NCI-H1105 treated with DMSO at 0.1 percent for 48 hours (cell line): ENCODE measurements at places on chromosomes 5 and 9.

GRCh38 chr5:172315587-172316493, 32.3 kb upstream of the UBTD2 start:
- DNase-seq = no peak

DNA sequence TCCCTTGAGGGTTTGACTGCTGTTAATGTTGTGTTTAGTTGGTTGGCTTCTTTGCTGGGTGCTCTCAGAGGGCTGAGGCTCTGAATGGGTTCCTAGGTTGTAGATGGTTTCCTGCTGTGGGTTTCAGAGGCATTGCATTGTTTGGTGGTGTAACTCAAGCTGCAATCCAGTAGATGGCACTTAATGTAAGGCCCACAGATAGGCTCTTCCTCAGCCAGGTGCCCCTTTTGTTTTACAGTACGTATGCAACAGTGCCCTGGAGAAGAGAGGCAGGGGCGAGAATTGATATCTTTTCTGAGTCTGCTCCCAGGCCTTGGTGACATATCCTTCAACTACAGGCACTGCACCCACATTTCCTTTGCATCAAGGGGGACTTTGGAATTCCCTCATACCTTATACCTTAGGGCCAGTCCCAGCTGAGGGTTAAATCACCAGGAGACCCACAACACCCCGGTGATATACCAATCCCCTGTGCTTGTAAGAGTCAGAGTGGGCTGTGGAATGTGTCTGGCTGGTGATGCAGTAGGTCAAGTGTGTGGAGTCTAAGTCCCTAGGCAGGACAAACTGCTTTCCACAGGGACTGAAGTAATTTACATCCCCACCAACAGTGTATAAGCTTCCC, 7.0 kb upstream of the UGT3A2 start:
- peak; percentile 22 for DNase-seq

DNA sequence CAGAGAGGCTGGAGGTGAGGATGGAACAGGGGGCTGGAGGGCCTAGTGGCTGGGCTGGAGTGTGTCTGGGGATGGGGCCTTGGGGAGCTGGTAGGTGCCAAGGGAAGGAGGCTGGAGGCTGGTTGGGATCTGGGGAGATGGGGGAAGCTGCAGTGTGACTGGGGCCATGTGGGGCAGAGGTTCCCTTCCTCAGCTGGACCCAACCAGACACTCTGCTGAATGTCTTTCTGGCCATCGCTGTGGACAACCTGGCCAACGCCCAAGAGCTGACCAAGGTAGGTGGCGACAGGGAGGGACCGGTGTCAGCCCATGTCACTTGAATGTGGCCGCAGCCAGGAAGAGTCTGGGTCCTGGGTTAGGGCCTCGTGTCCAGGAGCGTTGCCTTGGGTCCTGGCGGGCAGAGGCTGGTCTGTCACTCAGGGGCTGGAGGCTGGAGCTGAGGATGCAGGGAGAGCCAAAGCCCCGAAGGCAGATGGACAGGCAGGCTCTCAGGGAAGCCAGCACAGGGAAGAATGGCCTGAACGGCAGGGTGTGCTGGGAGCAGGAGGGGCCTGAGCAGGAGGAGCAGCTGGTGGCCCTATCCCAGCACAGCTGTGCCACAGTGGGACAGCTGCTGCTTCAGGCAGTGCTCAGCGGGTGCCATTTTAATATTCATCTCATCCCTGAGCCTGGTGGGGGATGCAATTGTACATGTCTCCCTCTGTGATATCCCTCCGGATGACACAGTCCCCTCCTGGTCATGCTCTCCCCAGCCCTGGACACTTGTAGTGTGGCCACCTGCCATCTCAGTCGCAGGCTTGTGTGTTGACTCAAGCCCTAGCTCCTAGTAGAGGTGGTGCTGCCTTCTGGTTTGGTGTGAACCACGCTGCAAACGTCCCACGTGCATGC, 132.5 kb downstream of the CACNA1B start:
- DNase-seq = no peak

DNA sequence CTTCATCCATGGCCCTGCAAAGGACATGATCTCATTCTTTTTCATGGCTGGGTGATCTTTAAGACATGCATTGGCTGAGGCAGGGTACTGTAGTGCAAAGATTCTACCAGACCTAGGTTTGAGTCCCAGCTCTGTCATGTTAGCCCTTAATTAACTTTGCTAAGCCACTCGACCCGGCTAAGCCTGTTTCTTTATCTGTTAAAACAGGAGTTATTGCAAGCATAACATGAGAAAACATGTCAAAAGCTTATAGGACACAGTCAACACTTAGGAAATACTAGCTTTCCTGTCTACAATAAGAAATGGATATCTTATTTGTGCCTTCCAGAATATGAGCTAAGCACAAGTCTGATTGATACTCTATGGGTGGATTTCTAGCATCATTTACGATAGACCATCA, 92.6 kb downstream of the RASEF start:
- no peak for DNase-seq

- DNase-seq = no peak
These were observed 263.5 kb downstream of the TMEM38B start for GRCh38 chr9:105957830-105958229.

DNA sequence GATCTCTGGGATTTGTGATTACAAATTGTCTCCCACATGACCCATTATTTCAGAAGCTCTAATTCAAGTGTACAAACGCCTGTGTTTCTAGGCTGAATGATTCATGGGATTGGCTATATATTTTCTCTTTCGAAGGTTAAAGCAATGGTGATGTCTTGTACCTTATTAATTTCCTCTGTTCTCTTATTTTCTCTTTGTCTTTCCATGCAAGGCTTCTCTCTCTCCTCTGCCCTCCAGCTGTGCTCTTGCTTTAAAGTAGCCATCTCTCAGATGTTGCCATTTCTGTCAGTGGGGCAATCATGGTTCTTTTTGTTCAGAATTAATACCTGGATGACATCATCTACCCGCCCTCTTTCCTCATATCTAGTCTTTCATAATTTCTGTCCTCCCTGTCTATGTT, 184.3 kb upstream of the ATP10B start:
- no peak for DNase-seq

DNA sequence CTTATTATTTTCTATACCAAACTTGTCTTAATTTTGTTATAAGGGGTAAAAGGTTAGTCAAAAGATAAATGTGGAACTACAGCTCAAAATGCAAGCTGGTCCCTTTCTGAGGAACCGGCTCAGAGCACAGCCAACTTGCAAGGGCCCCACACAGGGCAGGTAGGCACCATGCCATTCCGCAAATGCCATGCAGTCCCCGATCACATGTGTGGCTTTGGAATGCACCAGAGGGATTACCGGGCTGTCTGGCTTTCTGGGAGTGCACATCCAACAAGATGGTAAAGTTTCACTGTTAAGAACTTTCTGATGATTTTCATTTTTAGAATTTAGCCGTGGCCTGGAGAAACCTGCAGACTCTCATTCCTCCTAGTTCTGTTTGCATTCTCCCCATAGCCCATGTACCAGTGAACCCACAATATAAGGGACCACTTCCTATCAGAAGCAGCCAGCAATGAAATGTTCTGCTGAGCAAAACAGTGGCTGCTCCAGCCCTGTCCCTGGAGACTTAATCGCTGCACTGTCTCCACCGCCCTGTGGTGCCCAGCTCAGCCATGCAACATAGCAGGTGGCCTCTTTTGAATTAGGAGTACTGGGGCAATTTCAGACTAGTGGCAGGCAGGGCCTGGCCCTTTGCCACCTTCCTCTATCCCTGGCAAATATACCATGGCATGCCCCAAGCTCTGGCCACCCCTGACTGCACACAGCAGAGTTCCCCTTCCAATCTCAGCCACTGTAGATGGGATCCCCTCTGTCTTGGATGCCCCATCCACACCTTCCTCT, 11.4 kb downstream of the SHB start:
- peak; percentile 44 for DNase-seq

DNA sequence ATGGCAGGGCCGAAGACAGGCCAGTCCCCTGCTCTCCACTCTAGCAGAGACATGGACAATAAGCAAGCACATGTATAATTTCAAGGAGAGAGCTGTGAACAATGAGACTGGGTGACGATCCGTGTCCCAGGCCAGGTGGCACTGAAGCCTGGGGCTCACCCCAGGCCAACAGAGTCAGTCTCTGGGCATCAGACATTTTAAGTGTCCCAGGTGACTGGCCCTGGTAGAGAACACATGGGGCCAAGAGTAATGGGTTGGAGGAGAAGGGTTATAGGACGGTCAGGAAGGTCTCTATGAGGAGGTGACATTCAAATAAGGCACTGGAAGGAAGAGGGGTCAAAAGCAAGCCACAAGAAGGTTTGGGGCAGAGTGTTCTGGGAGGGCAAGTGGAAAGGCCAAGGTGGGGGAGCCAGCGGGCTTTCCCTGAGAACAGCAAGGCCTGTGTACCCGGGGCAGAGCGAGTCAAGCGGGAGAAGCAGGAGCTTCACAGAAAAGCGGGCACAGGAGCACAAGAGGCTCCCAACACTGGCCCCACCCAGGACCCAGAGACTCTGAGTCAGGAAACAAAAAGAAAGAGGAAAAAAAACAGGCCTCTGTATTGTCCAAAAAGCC, 1.1 kb upstream of the AKNA start:
- DNase-seq = no peak

- no peak for DNase-seq
These were observed 273.2 kb upstream of the CDH9 start for GRCh38 chr5:27311544-27311943.

- no peak for DNase-seq
These were observed 10.1 kb upstream of the FOXI1 start for GRCh38 chr5:170095646-170096045.

DNA sequence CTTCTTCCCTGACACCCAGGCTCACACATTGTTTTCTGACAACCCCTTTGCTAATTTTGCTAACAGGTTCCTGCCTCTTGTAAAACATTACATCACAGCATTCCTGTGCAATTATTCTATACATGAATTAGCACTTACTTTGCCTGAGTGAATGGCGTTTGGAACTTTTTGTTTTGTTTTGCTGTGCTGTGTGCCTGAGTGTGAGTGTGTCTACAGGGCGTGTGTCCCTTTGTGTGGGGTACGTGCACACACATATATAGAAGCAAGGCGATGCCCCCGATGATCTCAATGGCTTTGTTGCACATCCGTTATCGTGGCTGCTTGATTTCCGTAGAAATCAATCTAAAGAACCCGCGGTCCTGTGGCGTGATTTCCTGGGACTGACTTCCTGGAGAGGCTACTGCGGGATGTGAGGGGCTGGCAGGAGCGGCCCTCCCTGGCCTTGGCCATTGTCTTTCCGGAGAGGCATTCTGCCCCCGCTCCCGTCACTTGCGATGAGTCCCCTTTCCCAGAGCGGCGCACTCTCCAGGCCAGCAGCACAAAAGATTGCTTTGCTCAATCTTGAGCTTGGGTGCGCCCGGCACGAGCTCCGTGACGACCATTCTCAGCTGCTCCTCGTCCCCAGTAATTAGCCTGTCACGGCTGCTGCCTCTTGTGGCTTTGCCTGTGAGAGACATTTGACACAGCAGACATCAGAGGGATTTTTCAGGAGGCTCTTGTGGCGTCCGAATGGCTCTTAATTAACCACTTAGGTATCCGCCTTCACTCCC, 398.1 kb upstream of the IRX1 start:
- DNase-seq = no peak

GRCh38 chr9:31334837-31335528, 1049.5 kb upstream of the ACO1 start:
- no peak for DNase-seq

- no peak for DNase-seq
These were observed 38.9 kb downstream of the GABRB2 start for GRCh38 chr5:161507591-161507990.

GRCh38 chr5:16690243-16690852, 73.6 kb upstream of the RETREG1 start:
- DNase-seq = peak; percentile 28

DNA sequence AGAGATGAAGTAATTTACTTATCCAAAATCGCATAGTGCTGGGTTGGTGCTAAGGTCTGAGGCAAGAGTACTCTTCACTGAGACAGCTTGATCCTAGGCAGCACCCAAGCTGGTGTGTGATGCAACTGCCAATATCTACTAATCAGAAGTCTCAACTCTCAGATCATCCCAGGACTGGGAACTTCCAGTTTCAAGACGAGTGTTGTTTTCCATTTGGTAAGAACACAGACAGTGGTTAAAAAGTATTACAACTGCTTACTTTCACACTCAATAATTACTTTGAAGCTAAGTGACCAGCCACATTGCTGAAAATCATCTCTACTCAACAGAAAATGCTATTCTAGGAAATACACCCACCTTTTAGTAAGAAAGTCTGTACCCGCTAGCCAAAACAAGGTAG, 45.3 kb downstream of the FBXW11 start:
- DNase-seq = no peak

DNA sequence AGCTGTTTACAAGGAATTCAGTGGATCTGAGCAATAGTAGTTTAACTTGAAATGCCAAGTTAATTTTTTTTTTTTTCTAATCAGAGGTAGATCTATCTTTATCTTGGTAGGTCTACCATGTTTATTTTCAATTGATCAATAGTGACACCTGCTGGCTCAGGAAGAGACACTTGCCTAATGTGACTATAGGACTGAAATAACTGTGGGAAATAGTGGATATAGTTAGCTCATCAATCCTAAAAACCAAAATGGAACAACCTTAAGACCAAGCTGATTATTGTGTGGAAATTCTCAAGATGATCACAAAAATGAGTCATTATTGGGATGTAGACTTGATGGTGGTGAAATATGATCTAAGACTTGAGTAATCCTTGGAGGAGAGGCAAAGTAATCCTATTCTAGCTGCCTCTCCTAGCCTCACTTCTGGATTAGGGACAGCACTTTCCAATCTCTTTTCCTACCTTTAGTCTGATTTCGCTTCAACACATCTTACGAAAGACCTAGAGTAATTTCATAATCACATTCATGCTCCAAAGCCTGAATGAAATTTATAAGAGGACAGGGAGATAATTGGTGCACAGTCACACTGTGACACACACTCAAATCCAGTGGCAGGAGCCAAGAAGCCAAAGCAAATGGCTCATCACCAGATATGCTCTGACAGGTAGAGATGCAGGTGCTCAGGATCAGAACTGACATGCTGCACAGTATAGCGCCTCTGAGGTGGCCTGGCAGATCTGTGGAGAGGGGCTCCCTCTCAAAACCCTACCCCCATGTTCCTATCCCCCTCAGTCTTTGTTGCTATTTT, 156.3 kb downstream of the HMHB1 start:
- peak; percentile 43 for DNase-seq

DNA sequence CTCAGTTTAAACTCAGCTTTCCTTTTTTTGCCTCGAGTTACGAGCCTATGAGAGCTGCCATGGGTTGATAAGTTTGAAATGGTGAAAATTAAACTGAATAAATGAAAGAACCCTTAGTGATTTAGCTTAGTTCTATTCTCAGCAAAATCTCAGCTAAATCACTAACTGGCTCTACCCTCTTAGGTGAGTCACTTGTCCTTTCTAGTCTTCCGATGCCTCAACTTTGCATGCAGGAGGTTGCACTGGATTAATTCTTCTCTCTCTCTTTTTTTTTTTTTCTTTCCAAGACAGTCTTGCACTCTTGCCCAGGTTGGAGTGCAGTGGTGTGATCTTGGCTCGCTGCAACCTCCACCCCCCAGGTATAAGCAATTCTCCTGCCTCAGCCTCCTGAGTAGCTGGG, 83.9 kb downstream of the PAPPA start:
- no peak for DNase-seq
